ENCODE measurements at places on chromosomes 4 and X. TPM values are rescaled to one million over a fixed set of nuclear protein-coding genes. Genes with fewer than 3 reads are reported as not detected.
A peak's percentile ranks its signal among the peaks of the same experiment; 100 is the strongest.

DNA sequence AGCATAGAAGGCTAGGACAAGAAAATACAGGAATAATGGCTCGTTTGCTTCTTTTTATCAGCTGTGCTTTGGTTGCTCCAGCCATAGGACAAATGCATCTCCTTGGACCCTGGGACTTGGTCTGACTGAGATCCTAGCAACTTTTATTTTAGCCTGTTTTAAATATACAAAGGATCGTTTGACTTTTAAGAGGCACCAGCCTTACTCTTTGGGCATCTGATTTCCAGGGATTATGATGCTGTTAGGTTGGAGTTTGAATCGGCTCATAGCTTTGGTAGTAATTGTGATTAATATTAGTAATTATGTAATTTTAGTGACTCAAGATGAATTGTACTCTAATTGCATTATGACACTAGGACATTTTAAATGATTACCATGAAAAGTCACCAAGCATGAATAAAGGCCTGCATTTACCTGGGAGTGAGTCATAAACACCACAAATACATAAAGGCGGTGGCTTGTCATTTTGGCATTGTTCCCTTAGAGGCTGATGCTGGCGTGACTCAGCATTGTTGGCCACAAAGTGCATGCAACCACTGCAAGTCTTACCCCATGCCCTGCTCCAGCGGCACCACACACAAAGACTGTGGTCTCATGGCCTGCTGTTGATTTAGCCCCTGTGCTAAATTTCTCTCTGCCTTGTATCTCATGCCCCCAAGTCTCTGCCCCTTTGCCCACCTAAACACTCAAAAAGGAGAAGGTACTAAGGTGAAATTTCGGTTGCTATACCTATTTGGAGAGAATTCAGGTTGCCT is 12.4 kb downstream of the GPAT3 start:
- peak; percentile 90 for DNase-seq

- DNase-seq: no peak
These were observed 76.1 kb upstream of the FAM241A start for GRCh38 chr4:112069110-112069509.

GRCh38 chr4:77006753-77007353 is 57.3 kb downstream of the SEPTIN11 start:
- DNase-seq: no peak

The GAGE2A gene
- total RNA-seq: not detected

DNA sequence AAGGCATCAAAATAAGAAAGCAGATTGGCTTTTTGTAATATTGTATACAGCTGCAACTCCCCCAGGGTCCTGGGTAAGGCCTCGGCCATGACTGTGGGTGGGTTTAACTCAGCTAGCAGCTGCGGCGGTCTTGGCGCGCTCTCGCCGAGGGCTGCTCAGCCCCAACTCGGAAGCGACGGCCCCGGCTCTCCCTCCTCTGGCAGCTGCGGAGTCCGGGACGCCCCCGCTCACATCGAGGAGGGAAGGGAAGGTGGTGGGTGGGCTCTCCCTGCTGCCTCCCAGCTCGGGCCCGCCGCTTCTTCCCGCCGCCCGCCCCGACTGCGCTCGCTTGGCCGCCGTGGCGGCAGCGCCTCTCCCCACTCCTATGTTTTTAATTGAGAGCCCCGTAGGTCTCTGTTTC is 51.2 kb downstream of the GPR50 start:
- no peak for DNase-seq

DNA sequence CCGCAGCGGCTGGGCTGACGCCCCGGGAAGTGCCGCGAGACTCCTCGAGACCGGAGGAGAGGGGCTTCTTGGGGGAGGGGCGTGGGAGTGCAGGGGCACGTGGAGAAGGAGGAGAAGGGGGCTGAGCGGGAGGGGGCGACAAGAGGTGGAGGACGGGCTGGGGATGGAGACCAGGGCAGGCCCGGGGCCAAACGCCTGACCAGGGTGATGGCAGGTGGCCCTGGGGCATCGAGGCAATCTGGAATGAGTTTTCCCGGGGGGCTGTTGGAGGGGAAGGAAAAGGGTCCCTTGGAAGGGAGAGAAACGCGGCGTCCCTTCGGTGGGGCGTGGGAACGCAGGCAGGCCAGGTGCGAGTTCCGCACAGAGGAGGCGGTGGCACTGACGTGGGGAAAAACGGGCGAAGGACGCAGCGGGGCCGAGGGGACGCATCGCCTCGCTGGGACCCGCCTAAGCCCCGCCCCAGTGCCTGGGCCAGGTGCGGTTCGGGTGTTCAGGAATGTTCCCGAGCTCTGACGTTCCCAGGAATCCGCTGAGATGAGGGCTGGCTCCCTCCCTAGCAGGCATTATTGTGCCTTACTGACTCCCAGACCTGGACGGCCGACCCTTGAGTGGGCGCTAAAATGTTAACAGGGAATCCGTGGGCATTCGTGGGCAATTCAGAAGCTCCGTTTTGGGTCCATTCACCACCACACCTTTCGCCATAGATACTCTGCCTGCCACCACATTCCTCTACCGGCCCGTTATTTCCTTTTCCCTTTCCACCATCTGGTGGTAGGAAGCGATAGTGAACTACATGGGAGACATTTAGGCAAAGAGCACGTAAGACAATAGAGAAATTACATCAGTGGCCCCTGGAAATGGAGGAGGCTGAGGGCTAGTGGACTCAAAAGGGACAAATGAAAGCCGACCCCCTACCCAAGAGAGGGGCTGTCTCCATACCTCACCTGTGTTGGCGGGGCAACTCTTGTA is 795 bp upstream of the SH3KBP1 start:
- DNase-seq: peak; percentile 48

The ANXA3 gene
- total RNA-seq: not detected

The KIAA1210 gene
- total RNA-seq: not detected

The GAGE1 gene
- not detected for total RNA-seq
